ENCODE measurements at places on chromosomes 2 and 18.

GRCh38 chr2:219159771-219160185, 837 bp downstream of the NHEJ1 start:
- ATAC-seq = peak; percentile 1

GRCh38 chr2:145380436-145381017, 860.6 kb upstream of the ZEB2 start:
- ATAC-seq = peak; percentile 81

- ATAC-seq = no peak
These were observed 272.9 kb upstream of the NRP2 start for GRCh38 chr2:205409411-205409810.

DNA sequence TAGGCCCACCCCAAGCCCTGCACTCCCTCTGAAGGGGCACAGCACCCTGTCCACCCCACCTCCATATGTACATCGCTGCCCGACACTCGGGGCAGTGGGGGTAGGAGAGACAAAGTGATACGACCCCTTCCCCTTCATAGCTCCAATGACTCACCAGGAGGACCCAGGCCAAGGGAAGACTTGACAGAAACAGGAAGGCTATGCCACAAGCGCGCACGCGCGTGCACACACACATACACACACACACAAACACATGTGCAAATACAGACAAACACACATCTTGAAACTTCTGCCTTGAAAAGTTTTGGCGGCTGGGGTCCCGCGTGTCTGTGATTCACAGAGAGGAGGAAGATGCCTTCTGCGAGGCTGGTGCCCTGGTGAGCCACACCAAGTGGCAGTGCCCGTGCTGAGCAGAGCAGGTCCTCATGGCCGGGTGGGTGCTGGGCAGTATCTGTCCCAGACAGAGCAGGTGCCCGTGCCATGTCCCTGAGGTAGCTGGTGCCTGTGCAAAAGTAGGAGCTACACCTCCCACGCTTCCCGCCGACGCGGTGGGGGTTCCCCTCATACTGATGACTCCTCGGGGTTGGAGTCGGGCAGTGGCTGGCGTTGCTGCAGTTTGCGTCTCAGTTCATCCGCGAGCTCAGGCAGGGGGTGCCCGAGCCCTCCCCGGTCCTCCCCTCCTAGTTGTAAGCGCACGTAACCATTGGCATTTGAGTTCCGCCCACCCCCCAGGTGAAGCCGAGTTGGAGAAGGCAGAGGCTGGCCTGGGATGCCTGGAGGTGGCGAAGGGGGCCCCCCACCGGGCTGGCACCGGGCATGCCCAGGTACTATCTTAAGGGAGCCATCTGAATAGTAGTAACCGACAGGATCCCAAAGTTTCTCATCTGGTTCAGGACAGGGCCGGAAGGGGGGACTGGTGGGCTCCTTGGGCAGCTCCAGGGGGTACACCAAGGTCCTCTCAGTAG, 2.5 kb upstream of the ANKRD39 start:
- ATAC-seq = no peak

DNA sequence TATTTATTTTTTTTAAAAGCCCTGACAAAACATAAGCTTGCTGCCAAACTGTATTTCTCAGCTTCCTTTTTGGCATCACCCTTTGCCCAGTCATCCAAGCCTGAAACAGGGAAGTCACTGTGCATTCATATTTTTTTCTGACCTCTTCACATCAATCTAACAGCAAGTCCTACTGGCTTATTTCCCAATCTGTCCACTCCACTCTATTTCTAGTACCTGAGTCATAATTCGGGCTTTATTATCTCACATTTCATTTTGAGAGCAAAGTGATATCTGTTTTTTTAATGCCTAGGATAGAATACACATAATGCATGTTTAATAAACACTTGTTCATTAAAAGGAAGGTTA, 5.1 kb downstream of the HNMT start:
- peak; percentile 83 for ATAC-seq

DNA sequence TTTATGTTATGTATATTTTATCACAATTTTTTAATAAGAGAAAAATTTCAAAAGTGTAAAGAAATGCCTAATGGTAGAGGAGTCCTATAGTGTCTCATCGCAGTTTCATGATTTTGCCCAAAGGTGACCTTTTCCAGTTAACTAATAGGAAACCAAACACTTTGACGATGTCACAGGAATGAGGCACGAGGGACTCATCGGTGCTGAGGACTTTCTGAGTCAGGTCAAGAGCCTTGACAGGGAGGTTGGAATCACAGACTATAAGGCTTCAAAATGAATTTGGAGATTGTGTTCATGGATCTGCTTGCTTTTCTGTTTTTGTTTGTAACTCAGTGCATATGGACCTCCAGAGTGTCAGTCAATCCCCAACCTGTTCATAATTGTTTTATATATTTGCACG, 15.1 kb upstream of the RTTN start:
- no peak for ATAC-seq

All from SK-N-SH treated with all-trans-retinoic acid at 6 μM for 48 hours (cell line).